ENCODE measurements at places on chromosomes 3 and 15. TPM values are rescaled to one million over a fixed set of nuclear protein-coding genes. Genes with fewer than 3 reads are reported as not detected.

GRCh38 chr3:101461451-101461850, 51.6 kb downstream of the SENP7 start:
- DNase-seq: no peak

GRCh38 chr3:48597408-48597800, 2.3 kb upstream of the COL7A1 start:
- no peak for DNase-seq

DNA sequence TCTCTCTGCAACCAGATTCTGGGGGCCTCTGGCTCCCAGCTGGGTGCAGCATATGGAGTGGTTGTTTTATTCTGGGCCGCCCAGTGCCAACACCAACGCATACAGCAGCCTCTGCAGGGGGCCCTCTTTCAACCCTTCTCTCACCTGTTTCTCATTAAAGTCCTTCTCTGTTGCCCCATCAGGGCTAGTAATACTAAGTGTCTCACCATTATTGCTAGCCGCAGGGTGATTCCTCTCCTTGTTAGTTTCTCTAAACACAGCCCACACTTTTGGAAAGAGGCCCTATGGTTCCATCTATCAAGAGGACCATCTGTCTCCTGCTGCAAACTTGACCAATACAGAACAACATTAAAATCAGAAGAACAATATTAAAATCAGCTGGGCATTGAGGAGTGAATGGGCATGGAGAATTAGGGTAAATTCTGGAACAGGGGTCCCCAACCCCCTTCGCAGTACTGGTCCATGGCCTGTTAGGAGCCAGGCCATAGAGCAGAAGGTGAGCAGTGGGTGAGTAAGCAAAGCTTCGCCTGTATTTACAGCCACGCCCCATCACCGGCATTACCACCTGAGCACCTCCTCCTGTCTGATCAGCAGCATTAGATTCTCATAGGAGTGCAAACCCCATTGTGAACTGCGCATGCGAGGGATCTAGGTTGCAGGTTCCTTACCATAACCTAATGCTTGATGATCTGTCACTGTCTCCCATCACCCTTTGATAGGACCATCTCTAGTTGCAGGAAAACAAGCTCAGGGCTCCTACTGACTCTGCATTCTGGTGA, 36.5 kb downstream of the ALS2CL start:
- DNase-seq: no peak

MED12L gene
- total RNA-seq: 0.36 TPM

SEMA3F gene
- 12.9 TPM for total RNA-seq

Measured in psoas muscle (tissue), 8 donors.